ENCODE measurements at places on chromosomes 7 and 10.

DNA sequence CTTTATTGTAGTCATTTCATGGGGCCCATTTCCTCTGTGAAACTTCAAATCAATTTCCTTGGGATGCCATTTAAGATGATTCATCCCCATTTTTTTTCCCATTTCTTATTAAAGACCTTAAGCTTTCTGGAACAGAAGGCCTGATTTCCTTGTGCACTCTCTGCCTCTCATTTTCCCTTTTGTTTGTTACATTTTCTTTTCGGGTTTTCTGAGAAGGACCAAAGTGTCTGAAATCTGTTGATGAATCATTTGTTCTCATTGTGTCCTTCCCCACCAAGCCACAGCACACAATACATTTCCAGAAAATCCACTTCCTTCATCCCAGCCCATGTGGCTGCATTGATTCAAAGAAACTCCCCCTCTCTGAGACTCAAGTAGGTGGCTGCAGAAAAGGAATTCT is 372.4 kb downstream of the SFMBT2 start:
- DNase-seq = no peak

DNA sequence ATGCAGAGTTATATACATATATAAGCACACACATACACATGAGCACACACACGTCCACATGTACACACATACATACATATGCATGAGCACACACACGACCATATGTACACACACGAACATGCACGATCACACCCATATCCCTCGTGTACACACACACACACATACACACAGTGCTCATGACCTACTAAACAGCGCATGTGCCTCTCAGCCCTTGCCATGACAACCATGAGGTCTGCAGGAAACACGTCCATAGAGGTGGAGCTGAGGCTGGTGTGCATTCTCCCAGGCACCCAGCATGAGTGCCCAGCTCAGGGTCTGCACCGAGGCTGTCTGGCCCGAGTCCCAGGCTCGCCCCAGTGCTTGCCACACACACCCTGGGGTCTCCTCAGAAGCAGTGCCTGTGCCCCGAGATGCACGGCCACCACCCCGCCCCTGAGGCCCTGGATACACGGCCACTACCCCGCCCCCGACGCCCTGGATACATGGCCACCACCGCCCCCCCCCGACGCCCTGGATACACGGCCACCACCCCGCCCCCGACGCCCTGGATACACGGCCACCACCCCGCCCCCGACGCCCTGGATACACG is 529.6 kb downstream of the DNAJB6 start:
- no peak for DNase-seq

DNA sequence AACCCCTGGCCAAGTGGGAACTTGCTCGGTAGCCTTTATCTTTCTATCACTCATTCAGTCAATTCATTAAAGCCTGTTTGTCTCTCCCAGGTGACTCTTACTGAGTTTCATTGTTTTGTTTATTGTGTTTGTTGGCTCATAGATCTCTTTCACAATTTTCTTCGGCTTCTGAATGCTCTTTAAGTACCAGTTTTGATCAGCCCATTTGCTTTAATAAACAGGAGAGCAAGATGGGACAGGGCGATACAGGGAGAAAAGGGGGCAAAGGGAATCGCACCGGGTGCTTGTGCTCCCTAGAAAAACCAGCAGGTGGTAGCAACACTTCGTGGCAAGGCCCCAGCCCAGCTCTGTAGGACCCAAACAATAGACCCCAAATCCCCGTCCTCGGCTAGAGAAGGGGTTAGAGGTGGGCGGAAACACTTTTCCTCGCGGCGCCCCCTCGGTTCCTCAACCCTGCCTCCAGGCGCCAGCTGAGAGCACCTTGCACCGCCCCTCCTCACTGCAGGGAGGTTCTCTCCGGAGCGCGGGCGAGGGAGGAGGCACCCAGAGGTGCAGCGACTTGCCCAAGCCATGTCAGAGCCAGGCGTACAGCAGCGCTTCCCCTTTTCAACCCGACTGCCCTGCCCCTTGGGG is 1.0 kb upstream of the EPHB6 start:
- no peak for DNase-seq

- no peak for DNase-seq
Observed at GRCh38 chr10:124071141-124071540, 22.3 kb downstream of the CHST15 start.

DNA sequence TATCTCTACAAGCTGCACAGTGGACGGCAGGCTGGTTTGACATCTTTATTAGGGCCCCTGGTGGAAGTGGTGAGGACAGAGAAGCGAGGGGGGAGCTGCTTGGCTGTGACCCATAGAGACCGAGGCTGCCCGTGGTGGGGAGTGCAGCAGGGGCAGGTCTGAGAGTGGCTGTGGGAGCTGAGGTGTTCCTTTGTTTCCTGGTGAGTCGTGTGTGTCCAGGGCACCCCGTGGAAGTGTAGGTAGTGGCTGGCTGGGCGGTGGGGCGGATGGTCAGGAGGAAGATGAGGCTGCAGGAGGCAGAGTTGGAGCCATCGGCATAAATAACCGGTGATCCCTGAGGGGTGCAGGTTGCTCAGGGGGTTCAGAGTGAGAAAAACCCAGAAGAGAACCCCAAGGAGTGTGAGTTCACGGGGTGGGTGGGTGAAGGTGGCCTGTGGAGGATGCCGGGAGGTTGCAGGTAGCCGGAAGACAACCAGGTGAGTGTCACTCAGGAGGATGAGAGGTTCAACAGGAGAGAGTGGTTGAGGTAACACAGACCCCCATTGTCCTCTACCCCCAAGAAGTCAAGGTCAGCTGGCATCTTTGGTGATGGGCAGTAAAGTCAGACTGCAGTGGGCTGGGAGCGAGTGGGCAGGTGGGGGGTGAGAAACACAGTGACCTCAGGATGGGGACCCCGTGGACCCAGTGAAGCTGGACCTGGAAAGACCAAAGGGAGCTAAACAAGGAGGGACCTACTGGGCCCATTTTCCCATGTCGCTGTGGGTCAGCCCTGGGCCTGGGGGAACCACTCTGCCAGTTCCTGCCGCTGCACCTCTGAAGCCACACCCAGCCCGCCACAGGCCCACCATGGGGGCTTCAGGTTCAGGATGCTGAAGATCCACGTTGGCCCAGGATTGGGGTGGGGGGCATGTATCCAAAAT is 7.8 kb downstream of the ATP6V0E2 start:
- peak; percentile 19 for DNase-seq

- DNase-seq = no peak
Observed at GRCh38 chr7:34309584-34309983, 348.4 kb upstream of the NPSR1 start.

DNA sequence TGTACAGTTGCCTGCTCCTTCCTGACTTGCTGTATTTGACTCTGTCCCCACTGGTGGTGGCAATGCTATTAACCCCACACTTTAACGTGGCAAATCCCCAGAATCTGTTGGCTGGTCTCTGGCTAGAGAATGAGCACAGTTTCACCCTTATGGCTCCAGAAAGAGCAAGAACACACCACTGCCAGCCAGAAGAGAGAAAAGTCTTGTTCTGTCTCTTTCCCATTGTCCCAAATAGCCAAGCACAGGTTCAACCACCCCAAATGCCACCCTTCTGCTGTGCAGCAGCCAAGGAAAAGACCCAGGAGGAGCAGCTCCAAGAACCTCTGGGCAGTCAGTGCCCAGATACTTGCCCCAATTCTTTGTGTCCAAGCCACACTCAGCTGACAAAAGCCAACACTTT is 11.3 kb downstream of the SLC16A9 start:
- DNase-seq = no peak

- DNase-seq = no peak
Observed at GRCh38 chr7:157087646-157088045, 51.1 kb upstream of the UBE3C start.

DNA sequence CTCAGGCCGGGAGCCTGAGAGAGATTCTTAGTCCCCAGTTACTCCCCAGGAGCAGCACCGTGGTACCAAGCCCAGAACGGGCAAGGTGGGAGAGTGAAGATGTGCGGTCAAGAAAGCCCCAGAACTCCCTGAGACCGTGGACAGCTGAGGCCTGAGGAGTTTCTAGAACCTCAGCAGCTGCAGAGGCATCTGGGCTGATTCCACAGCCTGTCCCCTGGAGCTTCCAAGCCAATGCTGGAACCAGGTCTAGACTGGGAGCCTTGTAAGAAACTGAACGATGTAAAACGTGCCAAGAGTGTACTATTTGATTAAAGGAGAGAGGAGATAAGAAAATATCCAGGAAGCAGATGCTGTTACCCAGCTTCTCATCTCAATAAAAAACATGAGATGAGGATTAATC is 366.3 kb downstream of the TNS3 start:
- DNase-seq = no peak

DNA sequence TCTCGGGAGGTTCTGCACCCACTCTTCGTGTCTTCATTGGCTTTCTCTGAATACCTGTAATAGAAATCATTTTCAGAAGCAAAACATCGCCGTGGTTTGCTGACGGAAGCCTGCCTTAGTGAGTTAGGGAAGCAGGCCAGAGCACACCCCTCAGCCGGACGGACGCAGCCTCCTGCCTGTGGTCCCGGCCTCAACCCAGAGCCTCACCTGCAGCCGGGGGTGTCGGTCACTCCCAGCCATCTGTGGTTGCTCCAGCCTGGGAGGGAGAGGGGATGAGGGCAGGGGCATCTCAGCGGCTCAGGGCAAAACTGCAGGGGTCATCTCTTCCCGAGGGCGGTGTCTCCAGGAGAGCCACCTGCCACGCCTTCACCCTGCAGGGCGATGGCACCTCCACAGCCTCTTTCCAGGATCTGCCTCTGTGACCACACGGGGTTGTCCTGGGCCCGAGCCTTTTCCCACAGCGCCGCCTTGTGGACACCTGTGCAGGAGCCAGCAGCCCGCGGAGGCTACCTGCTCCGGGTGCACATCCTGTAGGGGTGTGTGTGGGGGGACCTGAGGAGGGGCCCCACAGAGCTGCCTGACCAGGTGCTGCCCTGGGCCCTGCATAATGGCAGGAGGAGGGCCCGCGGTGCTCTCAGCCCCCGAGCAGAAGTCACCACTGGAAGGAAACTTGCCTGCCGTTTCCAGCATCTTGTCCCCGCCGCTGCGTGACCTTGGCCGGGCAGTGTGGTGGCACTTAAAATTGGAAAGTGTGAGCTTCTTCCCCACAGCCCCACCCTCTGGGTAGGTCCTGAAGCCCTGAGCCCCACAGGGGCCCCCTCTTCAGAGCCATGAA is 21.6 kb upstream of the AP5Z1 start:
- DNase-seq = peak; percentile 74
